ENCODE measurements at places on chromosomes 2 and 18.

- no peak for DNase-seq
These were observed 427.7 kb downstream of the TGIF1 start for GRCh38 chr18:3877678-3878077.

DNA sequence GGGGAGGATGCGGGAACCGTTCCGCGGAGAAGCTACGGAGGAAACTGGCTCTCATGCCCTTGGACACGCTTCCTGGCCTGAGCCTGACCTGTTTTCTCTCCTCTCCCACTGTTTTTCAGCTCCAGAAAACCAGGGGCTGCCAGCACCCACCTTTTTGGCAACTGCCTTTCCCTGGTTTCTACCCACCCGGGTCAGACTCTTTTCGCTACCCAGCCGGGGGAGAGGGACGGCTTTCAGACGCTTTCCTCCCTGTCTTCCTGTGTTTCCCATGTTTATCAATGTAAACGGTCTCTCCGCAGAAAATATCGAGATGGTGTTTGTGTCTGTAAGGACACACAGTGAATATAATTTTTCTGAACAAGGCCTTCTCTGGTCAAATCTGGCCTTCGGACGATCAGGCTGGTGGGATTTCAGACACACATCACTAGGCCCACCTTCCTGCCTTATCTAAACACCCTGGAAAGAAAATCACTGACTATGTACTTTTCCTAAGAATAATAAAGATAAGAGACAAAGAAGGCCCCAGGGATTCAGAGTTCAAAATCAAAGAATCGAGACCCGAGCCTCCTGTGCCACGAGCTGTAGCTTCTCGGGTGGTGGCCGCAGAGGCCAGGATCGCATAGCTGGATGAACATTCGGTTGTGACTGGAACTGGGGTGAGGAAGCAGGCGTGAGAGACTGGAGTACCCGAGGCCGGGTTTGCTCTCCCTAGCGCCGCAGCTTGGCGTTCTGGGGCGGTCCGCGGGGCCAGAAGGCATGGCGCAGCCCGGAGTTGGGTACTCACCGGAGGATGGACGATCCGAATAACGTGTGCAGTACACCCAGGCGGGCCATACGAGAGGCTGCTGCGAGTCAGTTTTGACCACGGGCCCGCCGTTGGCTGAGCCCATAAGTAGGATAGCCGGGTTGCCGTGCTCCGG lies 1.7 kb downstream of the EN1 start:
- DNase-seq, result no peak

DNA sequence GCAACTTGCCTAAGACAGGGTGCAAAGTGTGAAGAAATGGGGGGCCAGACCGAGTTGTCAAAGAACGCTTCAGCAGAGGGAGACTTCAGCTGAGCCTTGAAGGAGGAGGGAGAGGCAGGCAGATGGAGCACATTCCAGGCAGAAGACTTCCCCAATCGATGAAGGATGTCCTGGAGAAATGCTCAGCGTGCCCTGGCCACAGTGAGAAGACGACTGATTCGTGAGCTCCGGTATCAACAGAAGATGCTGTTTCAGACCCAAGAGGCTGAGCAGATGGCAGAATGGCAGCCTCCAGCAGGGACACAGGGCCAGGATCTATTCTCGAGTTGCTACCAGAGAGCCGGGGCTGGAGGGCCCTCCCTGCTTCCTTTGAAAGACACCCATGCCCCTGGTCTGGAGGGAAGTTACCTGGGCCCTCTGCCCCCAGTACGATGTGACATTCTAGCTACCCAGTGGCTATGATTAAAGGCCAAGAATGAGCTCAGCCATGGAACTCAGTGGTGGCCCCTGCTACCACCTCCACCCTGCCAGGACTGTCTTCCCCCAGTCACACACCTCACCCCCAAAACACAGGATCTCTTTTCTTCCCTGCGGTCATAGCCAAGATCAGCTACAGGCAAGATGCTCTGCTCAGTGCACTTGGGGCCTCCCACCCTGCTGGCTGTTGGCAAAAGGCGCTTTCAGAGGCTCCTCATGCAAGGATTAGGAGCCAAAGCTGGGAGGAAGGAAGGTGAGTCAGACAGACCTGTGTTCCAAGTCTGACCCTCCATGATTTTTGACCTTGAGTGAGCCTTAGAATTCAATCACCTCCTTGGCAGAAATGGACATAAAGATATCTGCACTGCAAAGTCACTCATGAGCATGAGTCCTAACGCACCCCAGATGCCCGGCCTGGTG lies 84.3 kb downstream of the TFCP2L1 start:
- no peak for DNase-seq

- no peak for DNase-seq
These were observed 98.8 kb downstream of the KLHL29 start for GRCh38 chr2:23483791-23484190.

DNA sequence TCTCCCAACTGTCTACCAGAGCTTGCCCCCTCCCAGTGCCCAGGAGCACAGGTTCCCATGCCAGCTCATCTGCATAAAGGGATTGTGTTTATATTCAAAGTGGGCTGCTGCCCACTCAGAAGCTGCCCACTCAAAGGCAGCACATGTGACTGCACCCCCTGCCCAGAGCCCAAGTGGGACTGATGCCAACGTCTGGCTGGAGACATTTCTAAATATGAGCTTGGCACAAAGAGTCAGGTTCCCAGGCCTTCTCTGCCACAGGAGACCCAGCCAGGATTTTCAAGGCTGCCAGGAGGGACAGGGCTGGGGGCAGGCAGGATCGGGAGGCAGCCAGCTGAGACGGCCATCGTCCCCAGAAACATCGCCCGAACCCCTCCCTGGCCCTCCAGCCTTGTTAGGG lies 67.1 kb downstream of the ZBTB7C start:
- no peak for DNase-seq

DNA sequence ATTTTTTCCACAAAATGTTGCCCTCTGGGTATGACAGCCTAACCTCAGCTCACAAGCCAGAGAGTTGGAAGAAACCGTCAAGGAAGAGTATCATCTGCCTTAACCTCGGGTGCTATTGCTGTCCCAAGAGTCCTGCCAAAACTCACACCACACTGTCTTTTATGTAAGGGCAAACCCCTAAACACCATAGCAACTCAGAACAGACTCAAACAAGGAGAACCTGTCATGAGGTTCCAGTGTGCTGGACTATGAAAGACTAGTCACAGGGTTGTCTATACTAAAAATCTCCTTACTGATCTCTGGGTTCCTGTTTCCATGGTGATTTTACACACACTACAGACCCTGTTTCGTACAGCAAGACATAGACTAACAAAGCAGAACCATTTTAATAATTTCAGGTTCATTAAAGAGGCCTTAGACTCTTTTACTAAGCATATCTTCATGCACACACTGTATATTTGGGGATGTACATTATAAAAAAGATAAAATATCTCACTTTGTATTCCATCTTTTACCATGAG lies 159.8 kb downstream of the PKP4 start:
- no peak for DNase-seq

GRCh38 chr2:209348433-209348832 lies 75.4 kb upstream of the MAP2 start:
- DNase-seq, result no peak

DNA sequence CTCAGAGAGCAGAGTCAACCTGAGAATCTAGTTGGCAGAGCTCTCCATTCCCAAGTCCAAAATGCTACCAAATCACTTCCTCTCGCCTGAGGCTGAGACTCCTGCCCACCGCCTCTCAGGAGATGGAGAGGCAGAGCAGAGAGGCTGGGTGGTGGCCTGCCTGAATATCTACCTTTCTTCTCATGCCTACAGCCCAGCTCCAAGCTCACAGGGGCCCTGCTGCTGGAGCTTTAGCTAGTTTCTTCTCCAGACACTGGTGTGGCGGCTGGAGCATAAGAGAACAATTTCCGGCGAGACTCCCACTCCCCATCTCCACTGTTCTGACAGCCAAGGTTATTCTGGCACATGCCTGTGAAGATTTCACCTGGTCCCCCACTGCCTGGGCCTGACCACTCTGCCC lies 8.1 kb upstream of the CYP26B1 start:
- DNase-seq, result no peak
